ENCODE measurements at places on chromosomes 5 and 9. TPM values are rescaled to one million over a fixed set of nuclear protein-coding genes. Genes with fewer than 3 reads are reported as not detected.

GRCh38 chr9:129032541-129033159 is 3.8 kb upstream of the MIGA2 start:
- DNase-seq, result no peak

- DNase-seq, result no peak
These were observed 2.6 kb upstream of the NIPAL4 start for GRCh38 chr5:157457391-157457790.

GRCh38 chr5:82748688-82749460 is 328.3 kb downstream of the TMEM167A start:
- no peak for DNase-seq

- DNase-seq, result peak; percentile 73
These were observed at the start of gene PIP5KL1 for GRCh38 chr9:127930231-127931091. TSS of gene PIP5KL1 (minus strand) at chr9:127930777. CDS start at chr9:127930752, 25 bp downstream.

- DNase-seq, result no peak
These were observed 144.9 kb upstream of the POU5F2 start for GRCh38 chr5:93886098-93886806.

- no peak for DNase-seq
These were observed 71.2 kb upstream of the IZUMO3 start for GRCh38 chr9:24616863-24617262.

DNA sequence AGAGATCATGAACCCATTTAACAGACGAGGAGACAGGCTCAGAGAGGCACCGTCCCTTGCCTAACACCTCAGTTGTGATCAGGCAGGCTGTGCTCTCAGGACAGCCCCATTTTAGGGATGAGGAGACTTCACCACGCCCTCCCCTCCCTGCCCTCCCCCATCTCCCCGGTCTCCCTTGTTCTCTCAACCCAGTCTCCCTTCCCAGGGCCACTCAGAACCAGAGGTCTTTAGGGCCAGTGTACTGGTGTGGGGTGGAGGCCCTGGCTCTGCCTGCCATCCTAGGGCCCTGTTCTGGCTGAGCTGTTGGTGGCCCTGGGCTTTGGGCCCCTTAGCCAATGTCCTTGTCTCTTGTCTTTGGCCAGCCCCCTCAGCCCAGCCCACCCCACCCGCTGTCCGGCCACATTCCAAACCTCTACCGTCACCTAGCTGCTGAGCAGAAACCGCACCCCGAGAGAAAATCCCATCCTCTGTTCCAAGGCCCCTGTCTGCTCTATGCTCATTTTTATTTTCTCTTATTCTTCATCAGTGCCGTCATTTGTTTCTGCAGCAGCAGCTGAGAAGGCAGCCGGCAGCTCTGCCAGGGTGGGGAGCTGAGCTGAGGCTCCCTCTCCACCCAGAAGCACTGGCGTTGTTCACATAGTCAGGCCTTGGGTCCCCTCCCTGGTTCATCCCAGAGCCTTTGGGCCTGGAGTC is 33.9 kb downstream of the OLFML2A start:
- no peak for DNase-seq

GRCh38 chr9:81373294-81373693 is 316.1 kb downstream of the TLE1 start:
- no peak for DNase-seq

GRCh38 chr9:133731876-133732638 is 6.1 kb downstream of the SARDH start:
- DNase-seq, result no peak

- no peak for DNase-seq
These were observed 100.0 kb downstream of the BASP1 start for GRCh38 chr5:17317473-17317872.

DNA sequence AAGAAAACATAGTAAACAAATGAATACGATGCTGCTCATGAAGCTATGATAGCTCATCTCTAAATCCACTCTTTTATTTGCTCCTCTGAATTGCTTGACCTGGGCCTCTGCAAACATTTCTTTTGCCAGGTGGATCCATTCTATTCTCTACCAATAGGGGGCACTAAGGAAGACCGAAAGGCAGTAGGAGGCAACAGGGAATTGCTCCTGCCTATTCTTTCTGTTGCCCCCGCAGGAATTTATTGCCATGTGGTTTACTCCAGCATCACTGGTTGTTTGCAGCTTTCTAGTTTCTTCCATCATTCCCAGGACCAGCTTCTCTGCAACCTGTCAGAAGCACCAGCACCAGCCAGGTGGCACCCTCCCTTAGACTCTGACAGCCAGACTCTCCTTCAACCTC is 5.3 kb downstream of the GAPT start:
- no peak for DNase-seq

DNA sequence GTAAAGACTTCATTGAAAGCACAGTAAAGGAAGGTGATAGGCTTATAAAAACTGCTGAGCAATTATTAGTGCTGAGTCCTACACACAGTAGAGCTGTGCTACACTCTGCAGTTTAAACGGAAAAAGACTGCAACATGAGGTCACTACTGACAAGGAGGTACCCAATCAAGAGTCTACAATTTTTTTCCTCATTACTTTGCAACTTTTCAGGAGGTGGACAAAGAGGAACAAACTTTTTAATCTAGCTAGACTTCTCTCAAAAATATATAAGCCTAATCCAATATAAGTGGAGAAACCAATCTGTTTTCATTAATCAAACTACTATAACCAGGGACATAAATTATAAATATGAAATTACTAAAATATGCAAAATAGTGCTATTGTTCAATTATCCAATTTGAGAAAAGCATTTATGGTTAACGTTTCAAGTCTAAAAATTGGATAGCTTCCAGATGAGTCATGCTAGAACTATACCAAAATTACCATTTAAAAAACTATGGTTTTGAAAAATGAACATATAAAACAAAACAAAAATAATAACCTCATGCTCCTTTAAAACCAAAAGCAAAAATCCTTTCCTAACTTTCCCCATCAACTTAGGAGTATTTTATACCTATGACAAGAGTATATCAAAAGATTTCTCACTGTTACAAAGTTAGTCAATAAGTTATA is 37.7 kb downstream of the FAM13B start:
- DNase-seq, result no peak

GRCh38 chr5:177565046-177565445 is 10.7 kb upstream of the FAM193B start:
- no peak for DNase-seq

- no peak for DNase-seq
These were observed 356.1 kb downstream of the SPOCK1 start for GRCh38 chr5:137142764-137143605.

GRCh38 chr5:10331341-10331796 is 22.1 kb upstream of the MARCHF6 start:
- DNase-seq, result no peak

GRCh38 chr9:137074657-137075274 is 2.6 kb upstream of the UAP1L1 start:
- no peak for DNase-seq

- DNase-seq, result no peak
These were observed 57.9 kb downstream of the STX17 start for GRCh38 chr9:99964336-99964735.

- no peak for DNase-seq
These were observed 495.1 kb downstream of the KIF4B start for GRCh38 chr5:155508673-155509072.

DNA sequence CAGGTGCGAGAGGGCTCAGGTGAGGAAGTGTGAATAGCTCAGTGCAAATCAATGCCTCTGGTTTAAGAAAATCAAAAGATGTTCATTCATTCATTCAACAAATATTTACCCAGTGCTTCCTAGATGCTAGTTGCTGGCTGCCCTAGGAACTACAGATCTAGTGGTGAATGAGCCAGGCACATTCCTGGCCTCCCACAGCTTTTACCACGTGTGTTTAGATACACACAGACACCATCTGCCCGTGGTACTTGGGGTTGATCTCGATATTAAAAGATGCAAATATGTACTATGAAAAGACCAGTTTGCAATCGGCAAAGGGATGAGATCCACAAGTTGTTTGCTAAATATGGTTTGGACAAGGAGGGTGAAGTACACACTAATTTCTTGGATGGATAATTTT is 78.2 kb downstream of the GTF3C4 start:
- DNase-seq, result no peak

DNA sequence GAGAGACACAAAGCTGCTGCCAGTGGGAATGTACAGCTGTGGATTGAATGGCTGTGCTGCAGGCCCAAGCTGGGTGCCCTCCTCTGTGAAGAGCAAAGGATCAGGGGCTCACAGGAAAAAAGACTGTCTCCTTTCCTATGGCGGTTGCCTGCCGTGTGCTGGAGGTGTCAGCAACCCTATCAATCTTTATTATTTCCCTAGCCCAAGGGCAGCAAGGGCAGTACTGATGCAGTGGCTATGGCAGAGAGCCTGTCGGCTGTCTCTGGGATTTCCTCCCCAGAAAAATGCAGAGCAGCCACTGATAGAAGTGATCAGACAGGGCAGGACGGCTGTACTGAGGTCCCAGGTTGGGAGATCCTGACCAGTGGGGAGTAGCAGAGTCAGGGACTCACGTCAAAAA is 117.3 kb upstream of the CDH12 start:
- DNase-seq, result no peak

GRCh38 chr5:56350597-56351170 is 117.6 kb upstream of the ANKRD55 start:
- DNase-seq, result no peak

DNA sequence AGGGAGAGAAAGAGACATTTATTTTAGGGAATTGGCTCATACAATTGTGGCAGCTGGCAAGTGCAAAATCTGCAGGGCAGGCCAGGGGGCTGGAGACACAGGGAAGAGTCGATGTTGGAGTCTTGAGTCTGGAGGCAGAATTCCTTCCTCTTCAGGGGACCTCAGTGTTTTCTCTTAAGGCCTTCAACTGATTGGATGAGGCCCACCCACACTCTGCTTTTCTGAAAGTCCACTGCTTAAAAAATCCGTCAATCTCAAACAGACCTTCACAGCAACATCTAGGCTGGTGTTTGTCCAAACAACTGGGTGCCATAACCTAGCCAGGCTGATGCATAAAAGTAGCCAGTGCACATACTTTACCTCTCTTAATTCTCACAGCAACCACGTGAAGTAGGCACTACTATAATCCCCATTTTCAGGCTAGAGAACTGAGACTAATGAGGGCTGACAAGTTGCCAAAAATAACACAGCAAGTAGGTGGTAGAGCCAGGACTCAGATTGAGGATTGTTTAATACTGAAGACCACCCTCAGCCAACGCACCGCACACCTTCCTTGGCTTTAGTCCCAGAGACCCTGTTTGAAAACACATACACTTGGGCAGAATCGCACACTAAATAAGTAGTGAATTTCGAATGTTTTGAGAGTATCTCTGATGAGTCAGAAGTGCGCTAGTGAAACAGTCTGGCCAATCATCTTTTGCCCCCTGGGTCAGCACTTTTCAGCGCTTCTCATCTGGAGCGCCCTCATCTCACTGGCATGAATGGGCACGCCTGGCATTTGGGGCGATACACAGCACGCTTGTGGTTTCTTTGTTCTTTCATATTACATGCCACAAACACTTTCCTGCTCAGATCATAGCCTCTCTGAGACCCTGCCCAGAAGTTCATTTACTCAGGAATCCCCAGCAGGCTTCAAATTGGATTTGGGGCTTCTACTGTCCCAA is 591.4 kb downstream of the CCDC171 start:
- no peak for DNase-seq

DNA sequence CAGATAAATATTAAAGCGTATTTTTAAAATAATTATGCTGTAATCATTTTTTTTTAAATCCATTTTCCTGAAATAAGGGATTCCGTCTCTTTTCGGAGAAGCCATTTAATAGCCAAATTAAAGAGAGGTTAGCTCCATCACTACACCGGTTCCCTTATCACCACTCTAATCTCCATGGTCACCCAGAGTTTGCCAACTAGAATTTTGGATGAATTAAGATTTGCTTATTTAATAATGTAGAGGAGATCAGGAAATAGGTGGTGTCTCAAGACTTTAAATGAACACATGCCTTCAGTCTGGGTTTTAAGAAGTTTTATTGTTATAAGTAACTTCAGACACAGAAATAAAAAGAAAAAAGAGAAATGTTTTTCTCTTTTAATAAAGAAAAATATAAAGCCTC is 151.7 kb downstream of the TTC39B start:
- DNase-seq, result no peak

DNA sequence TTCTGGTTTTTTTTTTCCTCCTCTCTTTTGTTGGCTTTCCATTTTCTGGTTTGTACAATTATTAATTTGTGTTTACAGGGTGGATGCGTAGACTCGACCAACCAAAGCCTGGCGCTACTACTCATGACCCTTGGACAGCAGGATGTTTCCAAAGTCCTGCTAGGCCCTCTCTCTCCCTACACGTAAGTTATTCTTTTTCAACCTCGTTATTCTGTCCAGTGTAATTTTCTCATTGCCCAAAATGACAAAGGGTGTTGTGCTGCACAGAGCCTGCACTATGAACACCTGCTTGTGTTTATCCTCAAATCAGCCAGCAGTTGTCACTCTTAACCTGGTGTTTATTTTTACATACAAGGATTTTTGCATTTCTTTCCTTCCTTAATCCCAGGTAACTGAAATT is 56.6 kb downstream of the RCL1 start:
- no peak for DNase-seq

DNA sequence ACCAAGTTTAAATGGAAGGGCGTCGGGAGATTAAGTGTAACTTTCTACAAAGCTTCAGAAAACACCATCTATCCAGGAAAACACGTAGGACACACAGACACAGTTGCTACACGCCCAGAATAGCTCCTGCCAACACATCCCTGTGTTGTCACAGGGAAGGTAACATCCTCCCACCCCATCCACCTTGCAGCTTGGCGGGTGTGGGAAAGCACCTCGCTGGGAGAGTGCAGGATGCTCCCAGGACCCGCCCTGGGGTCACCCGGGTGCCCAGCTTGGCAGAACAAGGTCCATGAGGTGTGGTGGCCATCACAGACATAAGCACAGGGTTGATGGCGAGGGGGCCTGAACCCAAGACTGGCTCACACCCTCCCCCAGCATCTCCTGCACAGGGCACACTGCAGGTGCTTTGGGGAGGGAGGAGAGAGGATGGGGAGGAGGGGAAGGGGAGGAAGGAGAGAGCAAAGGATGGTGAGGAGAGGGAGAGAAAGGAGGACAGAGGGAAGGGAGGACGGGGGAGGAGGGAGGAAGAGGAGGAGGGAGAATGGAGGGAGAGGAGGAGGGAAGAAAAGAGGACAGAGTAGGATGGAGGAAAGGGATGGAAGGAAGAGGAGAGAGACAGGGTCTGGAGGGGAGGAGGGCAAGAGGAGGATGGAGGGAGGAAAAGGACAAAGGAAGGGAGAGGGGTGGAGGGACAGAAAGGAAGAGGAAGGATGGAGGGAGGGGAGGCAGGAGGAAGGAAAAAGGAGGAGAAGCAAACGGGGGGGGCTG is 37.2 kb downstream of the GOLM1 start:
- no peak for DNase-seq

- no peak for DNase-seq
These were observed 808 bp downstream of the SPOCK1 start for GRCh38 chr5:137498301-137498735.

COL23A1 gene
- total RNA-seq, result 0.22 TPM

MRPL41 gene
- total RNA-seq, result 95.7 TPM

RASEF gene
- total RNA-seq, result not detected

TSPAN17 gene
- 21.1 TPM for total RNA-seq

ST8SIA4 gene
- 17.5 TPM for total RNA-seq

CCL19 gene
- not detected for total RNA-seq

CCDC171 gene
- 0.77 TPM for total RNA-seq

MFAP3 gene
- total RNA-seq, result 16.8 TPM

GNA14 gene
- total RNA-seq, result not detected

PAEP gene
- not detected for total RNA-seq

CHSY3 gene
- not detected for total RNA-seq

OR1Q1 gene
- total RNA-seq, result not detected

WNT8A gene
- not detected for total RNA-seq

SPRY4 gene
- total RNA-seq, result not detected

SLC46A2 gene
- total RNA-seq, result not detected

SYNPO gene
- total RNA-seq, result 0.08 TPM

All from naive thymus-derived CD4-positive, alpha-beta T cell (primary cell).